ENCODE measurements at places on chromosomes 16 and 17.

GRCh38 chr17:74049967-74050458 lies 153.5 kb upstream of the RPL38 start:
- DNase-seq = no peak

GRCh38 chr16:28218109-28218508 lies 6.3 kb upstream of the XPO6 start:
- DNase-seq = no peak

GRCh38 chr16:74679983-74680382 lies 13.3 kb upstream of the RFWD3 start:
- DNase-seq = no peak

- DNase-seq = no peak
Observed at GRCh38 chr17:47888293-47888692, 7.7 kb upstream of the SP2 start.

DNA sequence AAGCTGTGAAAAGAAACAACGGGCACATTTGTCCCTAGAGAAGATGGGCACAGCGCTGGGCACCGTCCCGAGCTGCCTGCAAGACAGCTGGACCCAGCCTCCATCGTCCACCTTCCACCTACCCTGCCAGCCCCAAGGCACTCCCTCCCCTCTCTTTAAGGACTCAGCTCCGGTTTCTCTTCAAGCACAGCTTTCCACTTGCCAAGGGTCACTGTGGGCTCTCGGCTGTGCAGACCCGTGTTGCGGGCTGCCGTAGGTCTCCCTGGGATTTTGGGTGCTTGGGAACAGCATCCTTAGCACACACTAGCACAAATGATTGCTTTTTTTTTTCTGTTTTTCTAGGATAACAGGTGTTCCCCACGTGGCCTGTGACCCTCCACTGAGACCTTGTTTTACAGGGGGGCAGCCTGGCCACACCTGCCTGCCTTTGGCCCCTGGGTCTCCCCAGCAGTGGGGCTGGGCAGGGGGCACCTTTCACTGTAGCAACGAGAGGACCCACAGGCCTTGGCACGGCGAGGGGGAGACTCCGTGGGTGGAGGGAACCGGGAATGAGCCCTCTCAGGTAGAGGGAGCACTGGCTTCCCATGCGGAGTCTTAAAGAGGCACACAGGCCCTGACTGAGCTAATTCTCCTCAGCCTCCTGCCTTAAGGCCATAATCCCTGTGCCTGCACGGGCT lies 1.4 kb downstream of the CHMP6 start:
- no peak for DNase-seq
